Natural killer cell treated with Interleukin-12 subunit alpha and Interleukin-12 subunit beta and Interleukin-15 and Interleukin-18, amount 100 ng/mL, for 72 hours (primary cell): ENCODE measurements at places on chromosomes 12 and 14. TPM values are rescaled to one million over a fixed set of nuclear protein-coding genes. Genes with fewer than 3 reads are reported as not detected.
A peak's percentile ranks its signal among the peaks of the same experiment; 100 is the strongest.

DNA sequence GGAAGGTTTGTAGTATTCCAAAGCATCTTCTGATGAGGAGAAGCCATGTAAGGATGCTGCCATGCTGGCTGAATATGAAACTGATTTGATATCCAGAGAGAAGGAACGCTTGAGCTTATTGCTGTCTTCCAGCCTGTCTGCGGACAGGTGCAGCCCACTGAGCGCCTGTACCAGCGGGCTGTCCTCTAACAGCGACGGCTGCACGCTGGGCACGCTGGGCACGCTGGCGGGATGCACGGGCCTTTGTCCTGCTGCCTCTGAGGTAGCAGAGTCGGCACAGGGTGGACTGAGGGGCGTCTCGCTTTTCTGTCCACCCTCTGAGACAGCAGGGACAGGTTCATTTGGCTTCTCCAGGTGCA lies 85.2 kb downstream of the DUSP16 start:
- H3K4me3 ChIP-seq: no peak overlapping the region
- no peaks in the 10 kb centered on the region for H3K27me3 ChIP-seq
- DNase-seq: no peak
- peaks cover 33% of the 10 kb centered on the region for H3K4me1 ChIP-seq
- peak overlapping the region; percentile 88 for H3K27ac ChIP-seq

- no peak overlapping the region for H3K4me3 ChIP-seq
- H3K27ac ChIP-seq: no peak overlapping the region
- no peak for DNase-seq
- no peaks in the 10 kb centered on the region for H3K4me1 ChIP-seq
Measured at GRCh38 chr12:3330976-3331510, 160.0 kb upstream of the PRMT8 start.

- no peaks in the 10 kb centered on the region for H3K27me3 ChIP-seq
- H3K27ac ChIP-seq: peak overlapping the region; percentile 44
- DNase-seq: no peak
- peaks cover 29% of the 10 kb centered on the region for H3K36me3 ChIP-seq
- H3K4me1 ChIP-seq: peaks cover 29% of the 10 kb centered on the region
Measured at GRCh38 chr12:92602930-92603623, 99.7 kb upstream of the PLEKHG7 start.

DNA sequence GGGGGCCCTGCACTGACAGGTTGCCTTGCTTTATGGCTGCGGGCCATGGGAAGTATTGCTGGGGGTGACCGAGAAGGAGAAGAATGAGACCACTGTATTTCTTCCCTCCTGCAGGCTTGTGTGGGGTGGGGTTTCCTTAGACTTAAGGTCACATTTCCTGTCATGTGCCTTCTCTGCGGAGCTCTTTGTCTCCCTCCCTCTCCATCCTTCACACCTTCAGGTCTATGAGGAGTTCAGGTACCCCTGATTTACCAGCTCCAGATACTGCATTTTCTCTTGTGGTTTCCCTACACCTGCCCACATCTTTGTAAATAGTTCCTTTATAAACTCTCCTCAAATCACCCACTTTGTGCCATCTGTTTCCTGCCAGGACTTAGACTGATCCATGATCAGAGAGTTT lies 3.6 kb downstream of the FNTB start:
- H3K27me3 ChIP-seq: no peaks in the 10 kb centered on the region
- H3K4me3 ChIP-seq: peak overlapping the region; percentile 56
- DNase-seq: no peak
- no peaks in the 10 kb centered on the region for H3K36me3 ChIP-seq

Gene CMKLR1
- total RNA-seq: 1.1 TPM

Gene CLEC1B
- not detected for total RNA-seq

Gene CLMN
- 2.6 TPM for total RNA-seq

Gene TSPAN19
- total RNA-seq: not detected

Gene VRK1
- total RNA-seq: 39.9 TPM
